ENCODE measurements at places on chromosomes 11 and 22. TPM values are rescaled to one million over a fixed set of nuclear protein-coding genes. Genes with fewer than 3 reads are reported as not detected.

Gene ROBO4
- 0.99 TPM for total RNA-seq

Gene PRG3
- not detected for total RNA-seq

Gene RIMBP3B
- 0.02 TPM for total RNA-seq

Gene DGCR6
- total RNA-seq, result 0.81 TPM

Gene APOL6
- total RNA-seq, result 22.2 TPM

Gene C11orf86
- not detected for total RNA-seq

Gene SLC6A5
- total RNA-seq, result not detected

Gene CBX7
- 3.0 TPM for total RNA-seq

Gene COA4
- total RNA-seq, result 124 TPM

Gene SERHL2
- total RNA-seq, result 0.22 TPM

Gene IL17REL
- total RNA-seq, result not detected

Gene LINC01488
- not detected for total RNA-seq

Gene OR52E8
- total RNA-seq, result not detected

Gene MGAT3
- not detected for total RNA-seq

Gene CASP5
- total RNA-seq, result not detected

Gene PGR
- total RNA-seq, result not detected

Gene MUC15
- 6.0 TPM for total RNA-seq

Gene CDC42BPG
- 0.54 TPM for total RNA-seq

Measured in M059J (cell line).